ENCODE measurements at places on chromosomes 7 and 10. TPM values are rescaled to one million over a fixed set of nuclear protein-coding genes. Genes with fewer than 3 reads are reported as not detected.

DNA sequence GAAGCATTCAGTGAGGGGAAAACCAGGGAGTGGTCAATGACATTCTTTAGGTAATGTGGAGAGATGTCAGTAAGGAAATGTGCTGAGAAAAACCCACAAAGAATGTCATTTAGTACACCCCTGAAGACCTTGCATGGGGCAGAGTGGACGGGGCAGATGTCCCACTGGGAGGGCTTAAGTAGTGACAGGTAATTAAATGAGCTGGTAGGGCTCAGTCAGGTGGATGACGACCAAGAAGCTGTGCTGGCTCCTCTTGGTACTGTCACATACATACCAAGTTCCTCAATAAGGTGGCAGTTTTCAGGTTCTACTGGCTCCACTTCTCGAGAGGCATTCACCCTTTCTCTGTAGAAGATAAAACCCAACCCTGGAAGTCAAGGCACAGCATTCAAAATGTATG lies 1.8 kb downstream of the PON3 start:
- DNase-seq: no peak

DNA sequence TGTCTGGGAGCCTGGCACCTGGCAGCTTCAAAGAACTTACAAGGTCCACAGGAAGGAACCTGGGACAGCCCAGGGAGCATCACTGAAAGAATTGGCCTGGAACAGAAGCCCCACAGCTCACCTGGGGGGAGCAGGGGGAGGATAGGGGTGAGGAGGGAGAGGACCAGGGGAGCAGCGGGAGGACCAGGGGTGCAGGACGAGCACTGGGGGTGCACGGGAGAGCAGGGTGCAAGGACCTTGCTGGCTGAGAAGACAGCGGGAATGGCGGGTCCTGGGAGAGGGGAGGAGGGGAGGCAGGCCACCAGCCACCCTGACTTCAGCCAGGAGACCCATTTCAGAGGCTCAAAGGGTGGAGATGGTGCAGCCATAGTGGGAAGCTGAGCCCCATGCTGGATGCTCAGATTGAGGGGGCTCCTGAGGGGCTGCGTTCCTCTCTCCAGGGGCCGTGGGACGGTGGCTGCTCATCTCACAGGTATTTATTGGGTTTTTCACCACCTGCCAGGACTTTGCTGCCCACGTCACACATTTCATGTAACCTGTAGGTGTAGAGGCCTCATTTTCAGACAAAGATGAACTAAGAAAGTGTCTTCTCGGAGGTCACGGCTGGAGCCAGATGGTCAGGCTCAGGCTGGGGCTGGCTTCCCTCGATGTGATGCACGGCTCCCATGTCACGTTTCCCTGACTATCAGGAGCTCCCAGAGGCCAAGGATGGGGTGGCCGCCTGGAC lies 110.1 kb downstream of the WDR37 start:
- DNase-seq: no peak

DNA sequence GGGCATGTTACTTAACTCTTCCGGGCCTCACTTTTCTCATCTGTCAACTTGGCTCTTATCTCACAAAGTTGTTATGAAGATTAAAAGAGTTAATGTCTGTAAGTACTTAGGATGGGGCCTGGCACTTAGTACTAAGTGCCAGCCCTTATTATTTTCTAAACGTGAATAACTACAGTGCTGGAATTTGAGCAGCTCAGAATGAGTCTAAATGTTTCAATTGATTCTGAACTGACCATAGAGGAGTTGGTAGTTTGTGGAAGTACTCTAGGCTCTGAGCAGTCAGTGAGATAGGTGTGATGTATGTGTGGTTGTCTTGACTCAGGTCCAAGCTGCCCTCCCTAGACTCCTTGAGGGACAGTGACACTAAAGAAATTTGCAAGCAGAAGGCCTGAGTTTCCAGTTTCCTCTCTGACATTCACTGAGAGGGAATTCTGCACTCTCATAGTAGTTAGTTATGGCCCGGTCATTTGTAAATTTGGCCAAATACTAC lies 18.5 kb upstream of the JAZF1 start:
- no peak for DNase-seq

DNA sequence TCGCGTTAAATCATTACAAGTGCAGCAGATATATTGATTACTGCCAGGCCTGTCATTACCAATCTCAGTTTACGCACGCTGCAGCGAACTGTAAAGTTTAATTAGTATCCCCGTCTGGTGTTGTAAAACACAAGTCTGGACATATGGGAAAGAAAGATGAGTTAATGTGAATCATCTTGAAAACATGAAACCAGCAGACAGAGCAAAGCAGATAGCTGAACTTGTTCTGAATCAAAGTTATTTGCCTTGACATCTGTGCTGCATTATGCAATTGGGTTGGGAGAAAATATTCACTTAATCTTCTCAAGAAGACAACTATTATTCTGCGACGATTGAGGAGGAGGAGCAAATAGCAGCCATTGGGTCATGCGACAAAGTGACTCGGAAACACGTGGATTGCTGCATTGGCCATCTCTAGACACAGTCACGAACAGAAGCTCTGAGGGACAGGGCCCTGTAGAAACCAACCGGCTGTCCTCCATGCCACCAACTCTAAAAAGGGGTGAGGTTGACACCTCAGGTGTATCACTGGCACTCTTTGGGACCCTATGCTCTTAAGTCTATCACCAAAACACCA lies 156.3 kb upstream of the C7orf33 start:
- DNase-seq: no peak

Gene SLC29A3
- 6.5 TPM for total RNA-seq

Gene NUP205
- 34.5 TPM for total RNA-seq

Gene MOGAT3
- not detected for total RNA-seq
